ENCODE measurements at places on chromosomes 12 and 14. TPM values are rescaled to one million over a fixed set of nuclear protein-coding genes. Genes with fewer than 3 reads are reported as not detected.
A peak's percentile ranks its signal among the peaks of the same experiment; 100 is the strongest.

GRCh38 chr14:81738946-81739659 lies 205.4 kb upstream of the SEL1L start:
- no peak for DNase-seq

GRCh38 chr14:63277591-63278183 lies 41.0 kb downstream of the GPHB5 start:
- DNase-seq: no peak

- no peak for DNase-seq
Measured at GRCh38 chr12:118979763-118980406, 1.5 kb upstream of the SRRM4 start.

- DNase-seq: no peak
Measured at GRCh38 chr12:388541-389141, 479 bp downstream of the KDM5A start.

GRCh38 chr12:111158992-111159391 lies 209.9 kb downstream of the PHETA1 start:
- no peak for DNase-seq

GRCh38 chr12:6820166-6820565 lies 1.5 kb upstream of the GPR162 start:
- no peak for DNase-seq

- no peak for DNase-seq
Measured at GRCh38 chr12:31216479-31216878, 109.5 kb downstream of the SINHCAF start.

- peak; percentile 75 for DNase-seq
Measured at GRCh38 chr14:103859416-103860202, 12.2 kb upstream of the PPP1R13B start.

DNA sequence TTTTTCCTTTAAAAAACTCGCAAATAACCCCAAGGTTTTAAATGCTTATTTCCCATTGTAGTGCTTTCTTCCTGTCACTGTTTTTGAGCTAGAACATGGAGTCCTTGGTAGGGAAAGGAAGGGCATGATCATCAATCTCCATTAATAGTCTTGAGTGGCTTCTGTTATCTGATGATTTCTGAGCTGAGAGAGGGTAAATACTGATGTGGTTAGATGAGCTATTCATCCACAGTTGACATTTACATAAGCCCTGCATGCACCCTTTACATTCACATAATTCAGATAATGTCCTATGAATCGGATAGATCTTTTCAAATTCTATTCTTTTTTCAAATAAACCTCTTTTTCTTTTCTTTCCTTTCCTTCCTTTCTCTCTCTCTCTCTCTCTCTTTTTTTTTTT lies 81.4 kb downstream of the NTN4 start:
- DNase-seq: no peak

DNA sequence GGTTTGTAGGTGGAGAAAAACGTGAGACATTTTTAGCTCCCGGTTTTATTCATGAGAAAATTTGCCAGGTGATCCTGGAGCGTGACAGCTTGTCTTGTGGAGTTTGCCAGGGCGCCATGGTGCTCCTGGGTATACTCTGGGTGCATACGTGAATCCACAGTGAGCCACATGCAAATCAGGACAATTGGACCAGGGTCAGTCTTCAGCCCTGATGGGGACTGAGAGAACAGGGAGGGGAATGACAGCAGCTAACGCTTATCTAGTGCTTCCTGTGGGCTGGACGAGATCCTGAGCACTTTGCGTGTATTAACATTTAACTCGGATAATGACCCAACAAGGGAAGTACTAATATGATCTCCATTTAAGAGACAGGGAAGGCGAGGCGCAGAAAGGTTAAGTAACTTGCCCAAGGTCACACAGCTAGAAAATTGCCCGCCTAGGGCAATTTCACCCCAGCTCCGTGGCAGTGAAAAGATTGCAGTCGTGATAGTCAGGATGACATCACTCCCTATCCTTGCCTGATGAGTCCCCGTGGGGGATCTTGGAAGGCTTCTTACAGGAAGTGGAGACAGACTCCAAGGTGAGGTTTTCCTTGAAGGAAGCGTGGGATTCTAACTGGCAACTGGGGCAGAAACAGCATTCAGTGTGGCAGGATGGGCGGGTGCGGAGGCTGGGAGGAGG lies 118.4 kb upstream of the NCOR2 start:
- no peak for DNase-seq

DNA sequence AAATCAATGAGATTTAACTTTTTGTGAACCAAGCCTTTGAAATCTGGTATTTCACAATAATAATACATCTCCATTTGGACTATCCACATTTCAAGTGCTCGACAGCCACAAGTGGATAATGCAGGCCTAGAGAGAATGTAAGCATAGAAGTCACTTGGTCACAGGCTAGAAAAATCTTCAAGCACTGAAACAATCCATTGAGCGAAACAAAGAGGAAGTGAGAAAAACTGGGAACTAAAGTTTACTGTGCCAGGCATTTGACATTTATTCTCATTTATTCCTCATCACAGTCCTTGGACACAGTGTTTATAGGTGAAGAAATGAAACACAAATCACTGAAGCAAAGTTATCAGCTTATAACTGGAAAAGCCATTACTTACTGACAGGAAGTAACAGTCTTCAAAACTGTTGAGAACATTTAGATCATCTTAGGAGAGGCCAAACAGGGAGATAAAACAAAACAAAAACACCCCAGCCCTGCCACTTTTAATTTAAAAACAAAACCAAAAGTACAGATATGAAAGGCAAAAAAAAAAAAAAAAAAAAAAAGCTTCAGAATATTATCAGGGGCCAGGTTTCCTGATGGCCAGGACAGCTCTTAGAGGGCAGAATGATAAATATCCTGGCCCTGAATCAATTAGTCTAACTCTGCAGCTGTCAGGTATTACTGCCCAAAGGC lies 29.2 kb downstream of the GNS start:
- DNase-seq: no peak

DNA sequence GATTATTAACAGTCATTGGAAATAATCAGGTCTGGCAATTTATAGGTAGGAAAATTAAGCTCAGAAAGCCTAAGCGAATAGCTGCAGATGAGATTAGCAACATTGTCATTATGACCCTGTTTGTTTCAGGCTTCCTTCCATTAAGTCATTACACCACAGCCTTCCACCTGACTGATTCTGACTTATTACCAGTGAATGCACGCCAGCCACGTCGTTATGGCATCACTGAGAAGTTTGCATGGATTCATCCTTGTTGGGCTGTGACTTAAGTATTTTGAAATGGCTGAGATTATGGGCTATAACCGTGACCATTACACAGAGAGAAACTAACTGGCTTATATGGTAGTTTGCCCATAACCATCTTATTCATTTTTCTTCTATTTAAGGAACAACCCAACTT lies 18.6 kb downstream of the RASSF8 start:
- peak; percentile 78 for DNase-seq

DNA sequence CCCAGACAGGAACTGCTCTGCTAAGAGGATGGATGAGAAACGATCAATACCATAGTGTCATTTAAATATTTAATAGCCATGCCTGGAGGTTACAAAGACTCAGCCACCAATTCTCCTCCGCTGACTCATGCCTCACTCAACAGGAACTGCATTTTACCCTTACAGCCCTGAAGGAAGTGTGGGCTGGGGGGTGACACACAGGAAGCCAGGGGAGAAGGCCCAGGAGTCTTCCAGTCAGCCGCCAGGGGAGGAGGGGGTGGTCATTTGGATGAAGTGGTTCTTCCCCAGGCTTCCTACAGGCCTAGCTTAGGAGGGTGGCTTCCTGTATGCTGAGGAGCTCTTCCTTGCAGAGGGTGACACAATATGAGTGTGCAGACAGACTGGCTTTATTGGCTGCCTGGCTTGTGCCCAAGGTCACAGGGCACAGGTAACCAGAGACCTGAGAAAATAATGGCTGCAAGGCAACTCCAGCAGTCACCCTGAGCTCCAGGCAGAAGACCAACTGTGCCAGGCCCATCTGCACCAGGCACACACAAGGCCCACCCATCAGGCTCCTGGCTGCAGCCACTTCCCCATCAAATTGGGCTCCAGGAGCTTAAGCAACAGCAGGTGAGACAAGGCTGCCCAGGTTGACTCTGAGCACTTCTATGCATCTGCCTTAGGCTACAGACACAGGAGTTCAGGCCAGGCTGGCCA lies 30.6 kb upstream of the RPLP0 start:
- no peak for DNase-seq

GRCh38 chr12:130826151-130826801 lies 12.8 kb downstream of the STX2 start:
- no peak for DNase-seq

DNA sequence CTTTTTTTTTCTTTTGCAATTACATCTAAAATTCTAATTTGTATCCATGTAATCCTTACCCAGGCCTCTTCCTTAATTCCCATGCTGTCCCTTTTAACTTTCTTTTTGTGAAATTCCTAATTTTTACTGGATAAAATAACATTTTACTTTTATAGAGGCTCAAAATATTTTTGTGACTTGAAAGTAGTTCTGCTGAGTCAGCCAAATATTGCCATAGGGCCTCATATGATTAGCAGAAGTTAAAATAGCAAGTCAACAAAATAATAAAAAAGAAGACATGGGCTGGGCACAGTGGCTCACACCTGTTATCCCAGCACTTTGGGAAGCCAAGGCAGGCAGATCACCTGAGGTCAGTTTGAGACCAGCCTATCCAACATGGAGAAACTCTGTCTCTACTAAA lies 2.0 kb downstream of the C3AR1 start:
- DNase-seq: no peak

DNA sequence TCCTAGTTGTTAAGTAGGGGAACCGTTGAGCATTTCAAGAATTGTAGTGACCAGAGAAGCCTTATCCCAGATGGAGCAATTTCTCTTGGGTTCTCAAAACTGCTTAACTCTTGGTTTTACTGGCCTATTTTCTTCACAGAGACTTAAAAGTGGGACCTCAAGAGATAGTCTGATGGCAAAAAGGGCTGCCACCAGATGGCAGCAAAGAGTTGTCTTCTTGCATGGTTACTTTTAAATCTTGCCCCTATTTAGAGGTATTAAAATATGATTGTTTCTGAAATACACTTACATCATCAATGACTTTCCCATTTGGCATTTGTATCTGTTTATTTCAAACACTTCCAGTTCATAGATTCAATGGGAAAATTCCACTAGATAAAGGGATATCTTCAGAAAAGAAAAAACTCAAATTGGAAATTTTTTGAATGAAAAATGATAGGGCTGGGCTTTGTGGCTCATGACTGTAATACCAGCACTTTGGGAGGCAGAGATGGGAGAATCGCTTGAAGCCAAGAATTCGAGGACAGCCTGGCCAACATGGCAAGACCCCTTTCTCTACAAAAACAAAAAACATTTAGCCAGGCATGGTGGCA lies 69.9 kb upstream of the CNTN1 start:
- peak; percentile 76 for DNase-seq

GRCh38 chr12:94710933-94711332 lies 60.6 kb upstream of the TMCC3 start:
- DNase-seq: no peak

- no peak for DNase-seq
Measured at GRCh38 chr14:96039633-96040311, 610 bp downstream of the C14orf132 start.

- no peak for DNase-seq
Measured at GRCh38 chr12:105018776-105019175, 32.7 kb downstream of the NOPCHAP1 start.

DNA sequence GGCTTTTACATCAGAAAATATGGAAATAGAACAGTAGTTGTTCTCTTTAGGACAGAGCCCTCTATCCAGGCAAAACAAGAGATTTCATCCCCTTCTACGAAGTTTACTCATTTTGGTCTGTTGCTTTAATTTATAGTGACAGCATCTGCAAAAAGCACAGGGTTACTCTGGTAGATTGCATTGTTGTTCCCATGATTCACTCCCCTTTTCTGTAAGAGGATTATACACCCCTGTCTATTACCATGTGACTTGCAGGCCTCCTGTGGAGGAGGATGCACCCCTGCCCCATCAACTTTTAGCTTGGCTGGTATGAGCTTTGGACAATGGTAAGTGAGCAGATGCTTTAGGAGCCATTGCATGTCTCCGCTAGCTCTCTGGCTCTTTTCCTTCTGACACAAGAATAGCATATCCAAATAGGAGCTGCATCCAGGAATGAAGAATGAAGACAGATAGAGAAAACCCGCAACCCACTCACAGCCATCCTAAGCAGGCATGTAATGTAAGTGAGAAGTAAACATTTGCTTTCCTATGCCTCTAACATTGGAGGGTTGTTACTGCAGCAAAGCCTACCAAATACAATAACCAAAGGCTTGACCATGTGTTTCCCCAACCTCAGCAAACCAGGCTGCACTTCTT lies 304.2 kb downstream of the AKAP6 start:
- no peak for DNase-seq

The MFAP5 gene
- total RNA-seq: 362 TPM

The CD9 gene
- total RNA-seq: 248 TPM

The KRT82 gene
- total RNA-seq: not detected

The CLEC9A gene
- not detected for total RNA-seq

The SLC8A3 gene
- total RNA-seq: 0.46 TPM

The REC8 gene
- 8.0 TPM for total RNA-seq

The IFNG-AS1 gene
- total RNA-seq: 0.24 TPM

The RTL1 gene
- total RNA-seq: not detected

The TPH2 gene
- total RNA-seq: not detected

The SLC38A4 gene
- total RNA-seq: 1.5 TPM

The SSTR1 gene
- 1.5 TPM for total RNA-seq

The JPH4 gene
- total RNA-seq: 4.3 TPM
